ENCODE measurements at places on chromosomes 7 and 10.

- no peak for DNase-seq
Observed at GRCh38 chr10:131775833-131776232, 125.0 kb upstream of the PPP2R2D start.

DNA sequence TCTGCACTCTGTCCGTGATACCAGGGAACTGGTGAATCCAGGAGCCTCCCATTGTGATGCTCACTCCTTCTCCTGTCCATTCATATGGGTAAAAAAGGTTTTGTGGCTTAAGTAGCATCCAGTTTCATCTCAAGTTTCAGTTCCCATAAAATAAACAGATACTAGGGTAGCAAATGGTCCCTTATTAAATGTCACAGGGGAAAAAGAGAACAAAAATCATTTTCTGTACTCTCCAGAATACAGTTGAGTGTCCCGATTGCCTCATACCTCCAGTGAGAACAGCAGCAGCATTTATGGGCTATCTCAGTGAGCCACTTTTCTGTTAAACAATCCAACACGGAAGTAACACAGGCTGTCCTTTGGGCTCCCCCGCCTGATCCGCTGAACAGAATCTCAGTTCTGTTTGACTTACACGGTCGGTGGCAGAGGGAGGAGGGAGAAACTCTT is 179.6 kb downstream of the CELF2 start:
- DNase-seq: no peak

DNA sequence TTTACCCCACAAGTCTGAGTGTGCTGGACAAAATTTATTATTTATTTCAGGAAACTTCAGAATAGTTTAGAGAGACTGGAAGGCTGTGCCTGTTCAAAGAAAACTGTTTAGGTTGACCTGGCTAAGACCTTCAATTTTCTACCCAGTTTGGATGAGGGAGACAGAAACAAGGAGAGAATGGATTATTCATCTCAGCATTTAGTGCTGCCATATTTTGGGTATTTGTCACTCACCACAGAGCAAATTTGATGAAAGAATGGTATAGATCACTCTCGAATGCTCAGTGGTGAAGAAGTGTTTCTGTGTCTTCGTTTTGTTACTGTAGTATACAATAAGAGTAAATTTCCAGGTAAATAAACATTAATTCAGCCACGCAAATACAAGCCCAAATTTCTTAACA is 71.8 kb downstream of the SEMA3C start:
- DNase-seq: no peak

DNA sequence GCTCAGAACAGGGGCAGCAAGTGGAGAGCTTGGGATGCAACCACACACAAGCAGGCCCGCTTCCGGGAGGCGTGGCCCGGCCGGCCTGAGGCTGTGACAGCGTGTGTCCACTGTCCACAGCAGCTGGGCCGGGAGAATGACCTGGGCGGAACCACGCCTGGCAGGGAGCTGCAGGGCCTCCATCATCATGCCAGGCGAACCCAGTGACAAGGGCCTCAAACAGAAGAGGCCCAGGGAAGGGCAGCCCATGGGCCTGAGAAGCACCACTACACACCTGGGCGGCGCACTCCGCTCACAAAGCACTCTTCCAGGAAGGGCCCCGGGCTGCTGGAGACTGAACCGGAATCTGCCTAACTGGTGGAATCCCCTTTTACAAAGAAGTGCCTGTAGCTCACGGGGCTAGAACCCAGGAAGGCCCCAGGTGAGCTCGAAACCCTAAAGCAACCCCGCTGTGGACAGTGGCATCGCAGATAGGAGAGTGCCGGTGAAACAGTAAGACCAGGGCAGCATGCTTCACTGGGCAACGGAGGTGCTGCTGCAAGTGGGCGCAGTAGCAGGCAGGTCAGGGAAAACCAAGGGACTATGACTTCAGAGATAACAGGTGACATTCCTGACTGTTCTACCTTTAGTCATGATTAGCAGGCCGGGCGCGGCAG is 66.0 kb downstream of the MAD1L1 start:
- DNase-seq: no peak

DNA sequence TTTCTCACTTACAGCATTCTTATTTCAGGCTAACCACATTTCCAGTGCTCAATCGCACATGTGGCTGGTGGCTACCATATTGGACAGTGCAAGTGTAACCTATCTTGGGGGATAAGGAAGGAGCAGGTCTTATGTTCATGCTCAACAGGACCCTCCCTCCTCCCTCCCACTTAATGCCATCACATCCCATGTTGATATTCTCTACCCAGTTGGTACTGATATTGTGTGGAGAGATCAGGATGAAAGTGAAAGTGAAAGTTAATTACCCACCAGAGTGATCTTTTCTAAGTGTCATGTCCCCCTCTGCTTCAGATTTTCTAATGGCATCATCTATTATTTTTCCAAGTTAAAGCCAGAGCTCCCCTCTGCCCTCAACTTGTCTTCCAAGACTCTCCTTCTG is 91.6 kb downstream of the BMPER start:
- no peak for DNase-seq

DNA sequence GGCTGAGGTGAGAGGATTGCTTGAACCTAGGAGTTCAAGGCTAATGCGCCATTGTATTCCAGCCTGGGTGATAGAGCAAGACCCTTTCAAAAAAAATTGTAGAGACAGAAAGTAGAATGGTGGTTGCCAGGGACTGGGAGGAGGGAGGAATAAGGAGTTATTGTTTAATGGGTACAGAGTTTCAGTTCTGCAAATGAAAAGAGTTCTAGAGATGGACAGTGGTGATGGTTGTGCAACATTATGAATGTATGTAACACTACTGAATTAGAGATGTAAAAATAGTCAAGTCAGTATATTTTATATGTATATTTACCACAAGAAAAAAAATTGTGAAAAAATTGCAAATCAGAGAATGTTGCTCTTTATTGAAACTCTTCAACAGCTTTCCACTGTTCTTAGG is 266.5 kb upstream of the NPY start:
- no peak for DNase-seq

DNA sequence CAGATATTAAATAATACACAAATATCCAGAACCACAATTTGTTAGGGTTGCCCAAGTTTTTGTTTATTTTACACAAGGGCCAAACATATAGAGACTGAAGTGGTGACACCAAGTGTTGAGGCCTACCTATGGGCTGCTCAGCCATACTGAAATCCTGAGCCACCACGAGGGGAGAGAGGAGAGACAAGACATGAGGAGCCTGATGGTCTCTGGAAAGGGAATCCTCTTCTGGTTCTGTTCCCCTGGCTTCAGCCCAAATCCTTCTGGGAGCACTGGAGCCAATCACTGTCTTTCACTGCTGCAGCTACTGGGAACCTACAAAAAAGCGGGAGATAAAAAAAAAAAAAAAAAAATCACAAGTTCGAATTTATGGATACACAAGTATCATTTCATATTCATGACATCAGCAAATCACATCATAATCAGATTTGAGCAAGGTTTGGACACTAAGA is 1.9 kb downstream of the SKIDA1 start:
- no peak for DNase-seq

GRCh38 chr7:47355684-47356083 is 226.2 kb downstream of the TNS3 start:
- no peak for DNase-seq

DNA sequence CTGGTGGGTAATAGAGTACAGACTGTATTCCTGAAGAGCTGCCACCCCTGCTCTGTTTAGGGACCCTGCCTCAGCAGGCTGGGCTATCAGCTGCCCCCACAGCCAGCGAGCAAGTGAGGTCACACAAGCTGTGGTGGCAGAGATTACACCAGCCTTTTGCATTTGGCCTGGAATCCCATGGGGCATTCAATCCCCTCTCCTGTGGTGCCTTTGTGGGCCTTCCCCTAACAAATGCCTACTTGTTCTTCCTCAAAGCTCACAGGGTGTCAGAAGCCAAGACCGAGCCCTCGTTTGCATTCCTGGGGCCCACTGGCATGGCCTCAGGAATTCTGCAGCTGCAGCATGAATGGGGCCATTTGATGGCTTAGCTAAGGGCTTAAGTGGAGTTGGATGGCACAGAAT is 212.7 kb upstream of the PHYHIPL start:
- DNase-seq: no peak
